ENCODE measurements at places on chromosomes 5 and 9.
A peak's percentile ranks its signal among the peaks of the same experiment; 100 is the strongest.

- DNase-seq = peak; percentile 56
These were observed 222.6 kb downstream of the ROR2 start for GRCh38 chr9:91727316-91727861.

DNA sequence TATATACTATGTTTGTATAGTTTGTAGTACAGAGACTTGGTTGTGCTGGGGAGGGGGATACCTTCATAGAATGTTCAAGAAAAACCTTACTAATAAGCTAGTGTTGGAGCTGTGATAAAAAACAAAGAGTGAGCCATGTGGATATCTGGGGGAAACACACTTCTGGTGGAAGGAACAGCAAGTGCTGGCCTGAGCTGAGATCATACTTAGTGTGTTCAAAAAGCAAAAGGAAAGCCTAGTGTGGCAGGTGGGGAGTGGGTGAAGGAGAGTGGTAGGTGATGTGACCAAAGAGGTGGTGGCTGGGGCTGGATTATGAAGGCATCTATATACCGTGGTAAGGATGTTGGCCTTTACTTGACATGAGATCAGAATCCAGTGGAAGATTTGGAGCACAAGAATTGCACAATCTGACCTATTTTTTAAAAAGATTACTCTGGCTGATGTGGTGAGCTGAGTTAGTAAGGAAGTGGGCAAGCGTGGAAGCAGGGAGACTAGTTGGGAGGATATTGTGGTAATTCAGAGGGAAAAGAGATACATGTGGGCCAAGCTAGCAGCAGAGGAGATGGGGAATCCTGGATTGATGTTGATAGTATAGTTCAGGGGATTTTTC, 26.6 kb downstream of the PALM2AKAP2 start:
- DNase-seq = no peak

- DNase-seq = no peak
These were observed 59.3 kb upstream of the RIOK2 start for GRCh38 chr5:97242341-97242740.

- DNase-seq = no peak
These were observed 221.5 kb downstream of the PAX5 start for GRCh38 chr9:36812556-36812955.

- peak; percentile 50 for DNase-seq
These were observed 38.7 kb downstream of the NLN start for GRCh38 chr5:65760504-65761275.
